Stimulated activated CD8-positive, alpha-beta memory T cell treated with anti-CD3 and anti-CD28 coated beads, Interleukin-4, amount 100 ng/mL, for 24 hours (primary cell): ENCODE measurements at places on chromosomes 5 and 9.

GRCh38 chr5:168341178-168341577, 49.7 kb downstream of the WWC1 start:
- no peak for DNase-seq

DNA sequence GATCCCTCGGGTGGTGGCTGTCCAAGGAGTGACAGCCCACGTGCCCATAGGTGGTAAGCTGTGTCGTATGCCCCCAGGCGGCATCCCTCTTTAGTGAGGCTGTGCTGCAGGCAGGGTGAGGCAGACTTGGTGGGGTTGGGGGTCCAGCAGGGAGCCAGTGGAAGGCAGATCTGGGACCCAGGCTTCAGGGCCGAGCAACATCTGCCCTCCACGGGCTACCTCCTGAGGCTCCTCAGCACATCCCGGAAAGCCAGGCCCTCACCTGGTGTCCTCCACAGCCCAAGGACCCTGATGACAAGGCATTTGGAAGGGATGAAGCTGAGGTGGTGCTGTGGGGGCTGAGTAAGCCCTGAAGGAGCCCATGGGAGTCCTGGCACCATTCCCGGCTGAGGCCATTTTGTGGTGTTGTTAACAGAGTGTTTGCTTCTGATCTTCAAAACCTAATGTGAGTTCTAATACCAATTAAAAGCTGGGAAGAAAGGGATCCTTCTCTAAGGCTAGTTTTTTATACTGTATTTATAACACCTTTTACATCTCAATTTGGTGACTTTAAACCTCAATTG, 295.8 kb upstream of the IRX2 start:
- DNase-seq = no peak

- DNase-seq = no peak
These were observed 49.0 kb downstream of the TUSC1 start for GRCh38 chr9:25629231-25629630.

DNA sequence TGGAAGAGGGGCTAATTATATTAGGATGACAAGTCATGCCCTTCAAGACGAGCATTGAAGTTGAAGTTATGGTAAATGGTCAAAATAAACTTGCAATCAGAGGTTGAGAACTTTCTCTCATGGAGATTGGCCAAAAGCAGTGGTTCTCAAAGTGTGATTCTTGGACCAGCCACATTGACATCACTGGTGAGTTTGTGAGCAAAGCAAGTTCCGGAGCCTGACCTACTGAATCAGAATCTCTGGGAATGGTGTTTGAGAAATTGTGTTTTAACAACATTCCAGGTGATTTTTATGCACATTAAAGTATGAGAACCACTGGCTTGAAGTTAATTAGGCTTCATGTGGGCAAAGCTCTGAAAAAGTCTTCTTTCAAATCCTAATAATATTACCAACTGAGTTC, 403.5 kb downstream of the ZSWIM6 start:
- no peak for DNase-seq

DNA sequence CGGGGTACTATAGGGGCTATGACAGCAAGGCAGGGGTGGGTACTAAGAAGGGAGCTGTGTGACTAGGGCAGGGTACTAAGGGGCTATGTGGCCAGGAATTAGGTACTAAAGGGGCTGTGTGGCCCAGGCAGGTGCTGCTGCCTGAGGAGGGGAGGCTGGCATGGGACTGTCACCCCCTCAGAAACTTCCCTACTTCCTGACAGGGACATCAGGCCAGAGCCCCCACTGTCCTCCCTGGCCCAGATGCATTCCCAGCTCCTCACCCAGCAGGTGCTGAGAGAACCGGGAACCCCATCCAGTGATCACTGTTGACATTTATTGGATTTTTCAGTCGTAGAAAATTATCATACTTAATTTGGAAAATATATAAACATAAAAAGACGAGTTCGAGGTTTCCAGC, 26.6 kb downstream of the IRX2 start:
- no peak for DNase-seq

DNA sequence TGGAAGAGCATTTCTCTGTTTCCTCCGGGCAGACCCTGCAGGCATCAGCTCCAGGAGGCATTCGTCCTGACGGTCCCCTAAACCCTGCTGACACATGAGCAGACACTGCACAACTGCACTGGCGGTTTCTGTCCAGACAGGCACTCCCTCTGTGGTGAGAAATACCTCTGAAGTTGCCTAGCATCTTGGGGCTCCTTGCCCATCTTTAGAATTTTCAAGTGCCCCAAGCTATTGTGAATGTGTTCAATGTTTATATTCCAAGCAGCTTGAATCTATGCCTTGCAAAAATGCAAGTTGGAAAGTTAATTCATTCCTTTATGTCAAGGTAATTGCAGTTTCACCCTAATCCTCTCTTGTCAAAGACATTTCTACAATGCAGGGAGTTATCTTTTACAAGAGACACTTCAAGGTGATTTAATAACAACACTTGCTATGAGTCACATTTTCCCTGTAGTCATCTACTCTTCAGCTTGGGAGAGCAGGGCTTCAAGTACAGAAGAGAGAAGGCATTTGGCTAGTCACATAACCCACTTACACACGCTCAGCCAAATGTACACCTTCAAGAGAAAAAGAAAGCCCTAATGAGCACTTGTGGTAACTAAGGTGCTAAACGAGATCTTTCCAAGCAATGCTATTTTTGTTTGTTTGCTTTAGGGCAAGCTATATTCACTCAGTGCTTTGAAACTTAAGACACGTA, 302.5 kb downstream of the MLLT3 start:
- peak; percentile 9 for DNase-seq

GRCh38 chr9:70131296-70131695, 87.6 kb downstream of the MAMDC2 start:
- DNase-seq = no peak

DNA sequence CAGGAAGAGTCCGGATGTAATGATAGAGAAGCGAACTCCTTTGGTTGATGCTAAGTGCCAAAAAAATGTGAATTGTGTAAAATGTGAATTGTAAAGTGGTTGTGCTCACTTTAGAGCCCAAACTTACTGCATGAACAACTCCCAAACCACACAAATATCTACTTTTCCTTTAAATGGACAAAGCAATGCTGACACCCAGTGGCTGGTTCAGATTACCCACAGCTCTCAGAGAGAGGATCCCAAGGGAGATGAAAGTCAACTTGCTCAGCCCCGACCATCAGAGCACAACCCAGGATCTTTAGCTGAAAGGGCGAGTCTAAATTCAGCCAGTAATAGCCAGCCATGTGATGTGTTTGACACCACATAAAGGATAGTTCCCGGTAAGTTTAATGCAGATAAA, 133.7 kb downstream of the NMUR2 start:
- no peak for DNase-seq

DNA sequence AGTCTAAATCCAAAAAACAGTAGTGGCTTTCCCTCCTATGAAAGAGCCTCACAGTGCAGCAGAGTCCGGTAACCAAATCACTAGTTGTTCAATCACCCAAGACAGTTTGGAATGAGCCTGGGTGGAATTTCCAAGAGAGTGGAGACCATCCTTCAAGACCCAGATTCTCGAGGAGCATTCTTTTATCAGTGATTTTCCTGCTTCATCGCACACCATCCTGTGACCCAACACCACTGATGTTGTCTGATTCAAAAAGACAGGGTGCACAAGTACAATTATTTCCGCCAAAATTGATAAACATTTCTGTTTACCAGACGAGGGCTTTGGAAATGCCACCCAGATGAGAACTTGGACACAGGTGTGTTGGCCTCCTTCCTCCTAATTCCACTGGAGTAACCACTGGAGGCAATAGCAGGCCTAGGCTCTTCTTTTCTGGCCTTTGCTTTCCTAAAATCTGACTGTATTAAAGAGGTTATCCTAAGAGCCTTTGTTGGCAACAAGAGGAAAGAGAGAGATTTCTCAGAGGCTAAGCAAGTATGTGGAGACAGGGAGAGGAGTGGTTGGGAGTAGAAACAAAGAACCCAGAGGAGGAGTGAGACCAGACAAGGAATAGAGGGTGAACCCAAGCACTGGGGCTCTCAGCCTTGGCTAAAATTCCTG, 56.3 kb upstream of the S1PR3 start:
- DNase-seq = no peak

- no peak for DNase-seq
These were observed 58.4 kb downstream of the APC start for GRCh38 chr5:112795944-112796678.

- no peak for DNase-seq
These were observed 246.3 kb downstream of the BNC2 start for GRCh38 chr9:16623989-16624743.

DNA sequence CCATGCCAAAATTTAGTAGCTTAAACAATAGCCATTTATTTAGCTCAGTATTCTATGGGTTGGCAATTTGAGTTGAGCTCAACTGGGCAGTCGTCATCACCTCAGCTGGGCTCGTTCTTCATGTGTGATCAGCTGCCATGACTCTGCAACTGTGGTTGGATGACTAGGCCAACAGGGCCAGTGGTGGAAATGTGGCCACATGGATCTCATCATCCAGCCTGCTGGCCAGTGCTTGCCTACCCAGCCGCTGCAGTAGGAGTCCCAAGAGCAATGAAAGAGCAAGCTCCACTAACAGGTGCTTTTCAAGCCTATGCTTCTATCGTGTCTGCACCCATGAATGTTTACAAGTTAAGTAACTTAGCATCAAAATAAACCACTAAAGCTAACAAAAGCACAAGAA, 158.0 kb downstream of the ATPSCKMT start:
- no peak for DNase-seq

- DNase-seq = no peak
These were observed 319.1 kb downstream of the KIF4B start for GRCh38 chr5:155332618-155333017.

DNA sequence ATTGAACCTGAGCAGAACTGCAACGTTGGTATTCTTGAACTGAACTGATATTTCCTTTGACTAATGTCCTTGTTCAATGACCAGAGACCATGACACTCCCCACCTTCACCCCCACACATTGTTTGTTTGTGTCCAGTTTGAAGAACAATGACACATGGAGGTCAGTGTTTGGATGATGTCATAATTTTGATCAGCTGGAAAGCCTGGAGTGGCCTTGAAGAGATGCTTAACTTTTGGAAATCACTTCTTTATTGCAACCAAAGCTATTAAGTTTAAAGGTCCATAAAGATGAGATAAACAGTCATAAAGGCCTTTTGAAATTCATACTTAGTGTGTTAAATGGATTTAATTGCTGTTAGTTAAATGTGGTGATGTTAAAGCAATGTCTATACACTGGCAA, 92.7 kb downstream of the TMC1 start:
- DNase-seq = no peak

GRCh38 chr9:106066940-106067524, 372.7 kb downstream of the TMEM38B start:
- DNase-seq = no peak

- no peak for DNase-seq
These were observed at the start of gene INSL6 for GRCh38 chr9:5185220-5185840. INSL6 (minus strand) TSS chr9:5185639; CDS start chr9:5185602, 37 bp downstream.

GRCh38 chr9:65432722-65433323, 147.8 kb upstream of the FOXD4L5 start:
- DNase-seq = no peak

GRCh38 chr9:90333226-90333625, 309.4 kb downstream of the DIRAS2 start:
- DNase-seq = no peak

GRCh38 chr5:91374893-91375520, 8.1 kb downstream of the ARRDC3 start:
- DNase-seq = no peak

GRCh38 chr5:165495829-165496380, 1990.5 kb downstream of the MAT2B start:
- DNase-seq = no peak

GRCh38 chr5:139501381-139501780, 18.8 kb upstream of the STING1 start:
- no peak for DNase-seq

GRCh38 chr9:75651709-75652108, 238.8 kb upstream of the PCSK5 start:
- DNase-seq = no peak

GRCh38 chr9:76414661-76415060, 20.4 kb upstream of the RFK start:
- DNase-seq = no peak

- DNase-seq = no peak
These were observed 459.1 kb downstream of the EFNA5 start for GRCh38 chr5:107211630-107212029.

DNA sequence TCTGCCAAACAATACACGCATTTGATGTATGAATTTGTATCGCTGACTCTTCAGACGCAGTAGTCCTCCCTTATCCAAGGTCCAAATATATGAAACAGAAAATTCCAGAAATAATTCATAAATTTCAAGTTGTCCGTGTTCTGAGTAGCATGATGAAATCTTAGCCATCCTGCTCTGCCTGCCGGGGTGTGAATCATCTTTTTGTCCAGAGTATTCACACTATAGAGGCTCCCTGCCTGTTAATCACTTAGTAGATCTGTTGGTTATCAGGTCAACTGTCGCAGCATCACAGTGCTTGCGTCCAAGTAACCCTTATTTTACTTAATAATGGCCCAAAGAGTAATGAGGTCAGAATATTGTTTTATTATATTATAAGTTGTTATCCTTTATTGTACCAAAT, 268.1 kb downstream of the DOCK8 start:
- no peak for DNase-seq

DNA sequence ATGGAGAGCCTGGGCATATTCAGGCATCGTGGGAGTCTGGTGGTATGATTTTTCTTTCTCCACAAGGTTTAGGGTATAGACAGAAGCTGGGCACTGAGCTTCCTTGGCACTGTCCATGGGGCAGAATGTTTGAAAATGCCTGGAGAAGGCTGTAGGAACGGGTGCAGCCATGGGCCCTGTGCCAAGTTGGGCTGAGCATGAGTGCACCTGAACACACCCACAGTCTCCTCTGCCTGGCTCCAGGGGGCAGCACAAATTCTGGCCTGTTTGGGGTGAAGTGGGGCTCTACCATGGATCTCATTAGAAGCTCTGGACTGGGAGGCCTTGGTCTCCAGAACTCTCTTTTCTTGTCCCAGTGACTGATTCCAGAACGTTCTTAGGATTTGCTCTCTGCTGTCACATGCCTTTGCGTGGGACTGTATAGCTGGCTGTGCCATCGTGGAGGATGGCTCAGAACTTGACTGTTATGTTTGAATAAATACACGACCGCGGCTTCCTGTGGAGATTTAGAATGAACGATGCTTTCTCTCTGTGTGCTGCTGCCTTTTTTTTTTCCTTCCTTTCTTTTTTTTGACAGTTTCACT, 229.8 kb downstream of the FANCC start:
- no peak for DNase-seq

GRCh38 chr5:73337586-73338255, 110.9 kb downstream of the FOXD1 start:
- DNase-seq = no peak

- no peak for DNase-seq
These were observed 290.5 kb downstream of the ANXA1 start for GRCh38 chr9:73441890-73442818.

DNA sequence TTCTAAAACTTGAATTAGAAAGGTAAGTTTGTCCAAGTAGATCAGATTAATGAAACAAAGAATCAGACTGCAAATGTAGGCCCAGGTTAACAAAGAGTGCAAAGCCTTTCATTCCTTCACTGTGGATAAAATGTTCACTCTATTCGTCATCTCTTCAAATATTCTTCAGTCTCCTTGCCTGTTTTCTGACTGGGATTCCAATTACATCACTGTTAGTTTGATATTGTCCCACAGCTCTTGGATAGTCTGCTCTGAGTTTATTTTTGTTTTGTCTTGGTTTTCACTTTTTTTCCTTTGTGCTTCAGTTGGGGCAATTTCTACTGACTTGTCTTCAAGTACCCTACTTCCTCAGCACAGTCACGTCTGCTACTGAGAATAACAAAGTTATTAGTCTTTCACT, 38.5 kb upstream of the GZMA start:
- no peak for DNase-seq
